ENCODE measurements at places on chromosomes 13 and 19. TPM values are rescaled to one million over a fixed set of nuclear protein-coding genes. Genes with fewer than 3 reads are reported as not detected.

DNA sequence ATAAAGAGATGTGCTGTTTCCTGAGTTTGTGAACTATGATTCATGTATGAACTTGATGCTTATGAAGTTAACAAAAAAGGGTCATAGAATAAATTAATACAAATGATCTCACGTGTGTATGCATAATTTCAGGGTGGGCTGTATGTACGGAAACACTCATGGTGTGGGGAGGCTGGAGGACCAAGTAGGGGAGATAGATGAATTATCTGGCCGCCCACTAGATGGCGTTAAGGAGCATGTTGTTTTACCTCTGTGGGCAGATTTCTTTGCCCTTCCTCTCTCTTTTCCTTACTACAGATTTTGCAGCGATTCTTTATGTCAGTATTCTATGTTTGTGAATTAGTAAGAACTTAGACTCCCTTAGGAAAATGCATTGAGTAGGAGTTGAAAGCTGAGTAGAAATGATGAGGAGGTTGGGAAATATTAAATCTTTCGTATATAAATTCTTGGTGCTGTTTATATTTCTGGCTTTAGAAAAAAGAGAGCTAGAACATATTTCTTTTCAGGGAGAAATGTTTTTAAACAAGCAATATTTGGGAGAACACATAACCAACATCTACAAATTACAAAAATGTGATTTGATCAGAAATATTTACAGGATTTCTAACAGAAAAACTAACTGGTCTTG, 47.4 kb upstream of the TMTC4 start:
- peak; percentile 25 for DNase-seq

The SIGLEC12 gene
- polyA plus RNA-seq: 0.10 TPM

The RFX2 gene
- 9.2 TPM for polyA plus RNA-seq

The SBSN gene
- not detected for polyA plus RNA-seq

The CYP4F11 gene
- polyA plus RNA-seq: 0.42 TPM

GRCh38 chr13:101398191-101398590, 18.1 kb downstream of the NALCN start:
- DNase-seq: no peak

The NRTN gene
- polyA plus RNA-seq: 2.6 TPM

The TMEM259 gene
- polyA plus RNA-seq: 92.5 TPM

The PCSK4 gene
- 5.0 TPM for polyA plus RNA-seq

GRCh38 chr13:44243198-44243857, 130.3 kb upstream of the SERP2 start:
- DNase-seq: peak; percentile 49

The C19orf85 gene
- not detected for polyA plus RNA-seq

DNA sequence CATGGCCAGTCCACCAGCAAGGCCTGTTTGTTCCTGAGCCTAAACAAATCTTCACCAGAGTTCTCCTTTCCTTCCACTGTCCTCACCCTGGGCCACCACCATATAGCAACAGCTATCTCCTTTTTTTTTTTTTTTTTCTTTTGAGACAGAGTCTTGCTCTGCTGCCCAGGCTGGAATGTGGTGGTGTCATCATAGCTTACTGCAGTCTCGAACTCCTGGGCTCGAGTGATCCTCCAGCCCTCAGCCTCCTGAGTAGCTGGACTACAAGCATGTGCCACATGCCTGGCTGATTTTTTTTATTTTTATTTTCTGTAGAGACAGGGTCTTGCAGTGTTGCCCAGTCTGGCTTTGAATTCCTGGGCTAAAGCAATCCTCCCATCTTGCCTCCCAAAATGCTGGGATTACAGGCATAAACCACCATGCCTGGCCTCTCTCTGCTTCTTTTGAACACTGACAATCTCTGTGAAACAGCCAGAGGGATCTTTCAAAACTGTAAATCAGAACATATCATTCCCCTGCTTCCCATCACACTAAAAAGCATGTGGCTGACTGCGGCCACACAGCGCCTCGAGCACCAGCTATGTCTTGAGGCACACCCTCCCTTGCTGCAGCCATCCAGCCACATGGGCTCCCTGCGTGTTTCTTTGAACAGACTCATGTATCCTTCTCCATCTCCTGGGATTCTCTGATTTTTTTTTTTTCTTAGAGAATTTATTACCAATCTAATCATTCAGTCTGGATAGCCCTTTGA, 110.6 kb downstream of the SIPA1L3 start:
- no peak for DNase-seq

- DNase-seq: no peak
Measured at GRCh38 chr19:13057744-13058143, 44.9 kb downstream of the LYL1 start.

The SMAD9 gene
- polyA plus RNA-seq: 37.0 TPM

Data from left kidney (tissue), 8 donors.